T-helper 1 cell (primary cell): ENCODE measurements at places on chromosomes 1 and 21.

DNA sequence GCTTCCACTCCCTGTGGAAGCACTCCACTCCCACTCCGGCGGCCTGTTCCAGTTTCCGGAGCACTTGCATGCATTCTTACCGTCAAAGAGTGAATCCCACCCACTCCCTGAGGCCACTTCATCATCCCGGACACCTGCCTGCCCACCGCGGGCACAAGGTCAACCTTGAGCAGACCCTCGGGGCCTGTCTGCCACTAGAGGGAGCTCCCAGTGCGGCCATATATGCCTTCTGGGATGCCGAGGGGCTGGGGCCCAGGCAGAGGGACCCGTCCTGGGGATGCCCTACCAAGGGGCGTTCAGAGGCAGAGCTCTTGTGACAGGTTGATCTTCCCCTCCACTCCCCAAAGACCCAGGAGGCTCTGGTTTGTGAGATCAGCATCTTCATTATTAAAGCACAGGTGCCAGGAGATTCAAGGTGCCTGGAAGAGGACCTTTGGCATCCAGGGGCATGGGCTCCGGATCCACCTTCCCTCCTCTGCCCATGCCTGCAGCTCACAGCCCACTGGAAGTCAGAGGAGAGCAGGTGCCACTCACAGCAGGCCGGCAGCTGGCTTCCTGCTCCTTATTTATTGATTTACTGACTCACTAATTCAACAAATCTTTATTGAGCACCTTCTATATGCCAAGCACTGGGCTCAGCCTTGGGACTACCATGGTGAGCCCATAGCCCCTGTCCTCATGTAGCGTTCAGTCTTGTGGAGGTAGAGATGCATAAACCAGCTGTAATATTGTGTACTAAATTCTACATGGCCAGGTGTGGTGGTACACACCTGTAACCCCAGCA lies 47.3 kb downstream of the UBIAD1 start:
- DNase-seq, result no peak

DNA sequence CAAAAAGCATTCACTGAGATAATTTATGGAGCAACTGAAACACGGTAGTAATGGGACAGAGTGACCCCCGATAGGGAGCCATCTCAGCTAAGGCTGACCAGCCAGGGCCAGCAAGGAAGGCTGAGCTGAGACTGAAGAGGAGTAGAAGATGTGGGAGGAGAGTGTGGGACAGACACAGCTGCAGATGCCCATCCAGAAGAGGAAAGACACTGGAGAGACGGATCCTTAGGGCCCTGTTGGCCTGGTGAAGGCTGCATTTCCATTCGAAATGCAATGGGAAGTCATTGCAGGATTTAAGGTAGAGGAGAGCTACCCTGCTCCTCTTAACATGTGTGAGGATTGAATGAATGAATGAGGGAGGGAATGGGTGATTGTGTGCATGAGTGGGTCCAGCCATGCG lies 44.0 kb upstream of the LRP8 start:
- DNase-seq, result no peak

DNA sequence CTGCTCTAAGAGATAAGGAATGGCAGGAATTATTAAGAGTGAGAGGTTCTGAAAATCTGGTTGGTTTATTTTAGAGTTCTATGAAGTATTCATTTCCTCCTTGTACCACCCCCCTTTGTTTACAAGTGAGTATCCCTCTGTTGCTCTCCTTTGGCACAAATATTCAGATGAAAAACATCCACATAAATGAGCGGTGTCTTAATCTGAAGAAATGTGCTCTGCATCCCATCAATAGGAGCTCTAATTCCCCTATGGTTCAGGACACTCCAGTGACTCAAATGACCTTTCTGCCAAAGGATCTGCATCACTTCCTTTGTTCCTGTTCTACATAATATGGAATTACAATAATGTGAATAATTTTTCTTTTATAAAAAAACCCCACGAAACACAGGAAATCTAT lies 16.6 kb downstream of the DDAH1 start:
- no peak for DNase-seq

GRCh38 chr1:204564835-204565234 lies 48.6 kb downstream of the MDM4 start:
- peak; percentile 18 for DNase-seq
